ENCODE measurements at places on chromosomes 7 and 10. TPM values are rescaled to one million over a fixed set of nuclear protein-coding genes. Genes with fewer than 3 reads are reported as not detected.

GRCh38 chr7:80392229-80393169 lies 119.4 kb downstream of the GNAT3 start:
- DNase-seq = no peak

GRCh38 chr10:99730026-99730425 lies 1.9 kb downstream of the COX15 start:
- no peak for DNase-seq

DNA sequence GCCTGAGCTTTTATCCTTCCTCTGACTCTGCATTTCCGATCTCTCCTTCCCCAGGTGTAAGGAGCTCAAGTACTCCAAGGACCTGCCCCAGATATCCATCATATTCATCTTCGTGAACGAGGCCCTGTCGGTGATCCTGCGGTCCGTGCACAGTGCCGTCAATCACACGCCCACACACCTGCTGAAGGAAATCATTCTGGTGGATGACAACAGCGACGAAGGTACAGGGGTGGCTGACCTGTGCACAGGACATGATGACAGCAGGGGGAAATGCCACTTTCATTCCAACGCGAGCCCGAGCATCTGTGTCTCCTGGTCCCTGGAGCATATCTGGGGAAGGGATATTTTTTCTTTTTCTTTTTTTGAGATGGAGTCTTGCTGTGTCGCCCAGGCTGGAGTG lies 256.2 kb downstream of the GALNT17 start:
- DNase-seq = no peak

The MALSU1 gene
- 107 TPM for total RNA-seq

The SPDYE16 gene
- not detected for total RNA-seq

The C10orf105 gene
- total RNA-seq = 0.42 TPM

GRCh38 chr10:129607607-129608109 lies 140.6 kb downstream of the MGMT start:
- no peak for DNase-seq

- DNase-seq = no peak
Observed at GRCh38 chr7:15335390-15335789, 226.4 kb downstream of the AGMO start.

The CABCOCO1 gene
- not detected for total RNA-seq

The MICALL2 gene
- total RNA-seq = 67.6 TPM

The SLC18A2 gene
- total RNA-seq = 0.20 TPM

DNA sequence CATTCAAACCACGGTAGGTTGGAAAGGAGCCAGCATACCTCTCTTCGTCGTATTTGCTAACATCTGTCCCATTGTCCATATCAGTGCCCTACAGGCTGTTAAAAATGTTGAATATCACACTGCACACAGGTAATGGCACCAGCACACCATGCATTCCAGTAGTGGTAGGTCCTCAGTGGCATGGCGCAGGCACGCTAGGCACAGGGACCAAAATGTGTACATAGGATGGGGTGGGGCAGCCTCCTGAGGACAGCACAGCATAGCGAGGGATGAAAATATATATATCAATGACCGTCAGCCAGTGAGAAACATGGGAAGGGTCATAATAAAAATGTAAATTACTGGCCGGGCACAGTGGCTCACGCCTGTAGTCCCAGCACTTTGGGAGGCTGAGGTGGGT lies 99.9 kb upstream of the CTBP2 start:
- DNase-seq = no peak

- no peak for DNase-seq
Observed at GRCh38 chr7:109696723-109697122, 1127.0 kb downstream of the DNAJB9 start.

All from tibial nerve (tissue), 4 donors.